ENCODE measurements at places on chromosomes 13 and 19.

DNA sequence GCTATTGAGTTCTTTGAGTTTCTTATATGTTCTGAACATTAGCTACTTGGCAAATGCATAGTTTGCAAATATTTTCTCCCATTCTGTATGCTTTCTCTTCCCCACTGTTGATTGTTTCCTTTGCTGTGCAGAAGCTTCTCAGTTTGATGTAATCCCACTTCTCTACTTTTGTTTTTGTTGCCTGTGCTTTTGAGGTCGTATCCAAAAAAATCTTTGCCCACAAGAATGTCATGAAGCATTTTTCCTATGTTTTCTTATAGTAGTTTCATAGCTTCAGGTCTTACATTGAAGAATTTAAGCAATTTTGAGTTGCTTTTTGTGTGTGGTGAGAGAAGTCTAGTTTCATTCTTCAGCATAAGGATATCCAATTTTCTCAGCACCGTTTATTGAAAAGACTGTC is 536.7 kb upstream of the ARGLU1 start:
- DNase-seq = peak; percentile 50

- DNase-seq = no peak
Measured at GRCh38 chr19:16516923-16517610, 20.9 kb downstream of the C19orf44 start.

DNA sequence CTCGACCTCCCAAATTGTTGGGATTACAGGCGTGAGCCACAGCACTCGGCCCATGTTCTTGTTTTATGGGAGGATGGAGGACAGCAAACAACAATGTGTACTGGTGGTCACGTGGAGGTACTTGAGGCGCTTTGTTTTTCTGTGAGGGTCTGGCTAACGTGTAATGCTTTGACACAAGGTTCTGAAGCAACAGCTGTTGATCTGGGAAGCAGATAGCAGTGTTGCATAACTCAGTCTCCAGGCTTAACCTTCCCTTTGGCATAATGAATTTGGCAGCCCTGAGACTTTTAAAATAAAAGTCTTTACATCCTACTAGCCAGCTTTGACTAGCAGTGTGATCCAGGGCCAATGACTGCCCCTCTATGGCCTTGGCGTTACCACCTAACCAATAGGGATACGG is 6.9 kb upstream of the ZNF580 start:
- DNase-seq = no peak

DNA sequence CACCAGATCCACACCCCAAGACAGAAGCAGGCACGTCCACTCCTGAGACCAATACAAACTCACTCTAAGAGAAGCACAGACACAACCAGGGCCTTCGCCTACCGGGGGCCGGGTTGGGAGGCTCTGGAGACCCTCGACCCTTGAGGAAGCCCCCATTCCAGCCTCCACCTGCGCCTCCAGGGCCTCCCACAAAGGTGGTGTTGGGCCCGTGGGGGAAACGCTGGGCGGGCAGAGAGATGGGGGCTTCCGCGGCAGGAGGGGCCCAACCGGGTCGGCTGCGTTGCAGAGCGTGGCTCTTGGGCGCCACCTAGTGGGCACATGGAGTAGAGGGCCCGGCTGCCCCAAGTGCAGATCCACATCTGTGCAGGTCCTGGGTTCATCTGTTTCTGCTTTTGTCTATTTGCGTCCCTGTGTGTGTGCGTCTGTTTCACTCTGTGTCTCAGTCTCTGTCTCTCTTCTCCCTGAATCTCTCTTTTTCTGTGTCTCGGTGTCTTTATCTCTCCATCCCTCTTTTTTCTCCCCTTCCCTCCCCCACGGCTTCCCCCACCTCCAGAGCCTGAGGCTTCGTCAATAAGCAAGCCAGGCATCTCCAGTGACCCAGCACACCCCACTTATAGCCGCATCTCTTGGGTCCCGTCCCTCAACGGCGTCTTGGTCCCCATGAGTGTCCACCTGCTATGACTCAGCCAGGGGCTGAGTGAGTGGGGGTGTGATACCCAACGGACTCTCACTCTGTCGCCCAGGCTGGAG is 10.5 kb upstream of the TINCR start:
- no peak for DNase-seq

DNA sequence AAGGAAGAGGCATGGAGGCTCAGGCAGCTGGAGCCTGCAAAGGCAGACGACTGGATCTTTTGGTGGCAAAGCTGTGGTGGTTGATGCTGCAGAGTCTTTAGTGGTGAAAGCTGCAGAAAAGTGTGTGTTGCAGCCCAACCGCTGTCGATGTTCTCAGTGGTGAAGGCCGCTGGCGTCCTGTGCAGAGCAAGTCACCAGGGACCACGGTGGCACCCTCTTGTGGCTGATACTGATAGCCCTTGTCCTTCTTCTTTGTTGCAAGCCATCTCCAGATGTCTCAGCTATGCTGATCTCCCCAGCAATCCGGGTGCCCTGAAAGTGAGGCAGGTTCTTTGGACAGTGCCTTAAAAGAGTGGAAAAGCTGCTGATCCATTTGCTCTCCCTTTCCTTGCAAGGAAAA is 610.9 kb upstream of the PCDH9 start:
- DNase-seq = no peak

GRCh38 chr13:52454459-52454819 is 839 bp upstream of the CKAP2 start:
- no peak for DNase-seq

DNA sequence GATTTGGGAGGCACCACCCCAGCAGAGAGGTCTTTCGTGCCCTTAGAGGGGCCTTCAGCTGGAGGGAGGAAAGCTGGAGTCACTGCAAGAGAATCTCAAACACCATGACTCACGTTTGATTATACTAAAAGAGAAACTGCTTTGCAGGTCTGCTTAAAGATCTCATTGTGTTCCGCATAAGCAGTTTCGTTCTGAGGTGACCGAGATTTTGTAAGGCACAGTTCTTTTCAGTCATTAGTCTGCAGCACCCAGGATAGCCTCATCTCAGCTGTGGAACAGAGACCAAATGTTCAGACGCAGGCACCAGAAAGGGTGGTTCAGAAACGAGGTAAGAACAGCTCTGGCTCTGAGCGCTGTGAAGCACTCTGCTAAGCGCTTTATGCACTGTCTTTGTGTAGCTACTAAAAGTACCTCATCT is 71.2 kb upstream of the GTF3A start:
- no peak for DNase-seq

GRCh38 chr13:85615031-85615430 is 184.2 kb downstream of the SLITRK6 start:
- DNase-seq = no peak

- DNase-seq = no peak
Measured at GRCh38 chr13:37791699-37792098, 77.9 kb downstream of the TRPC4 start.

GRCh38 chr13:77903435-77903834 is 15.2 kb downstream of the EDNRB start:
- DNase-seq = no peak

- no peak for DNase-seq
Measured at GRCh38 chr19:38388349-38389100, at the start of gene SPRED3. TSS of gene SPRED3 (plus strand) at chr19:38388697. CDS start at chr19:38390303, 1,606 bp downstream.

DNA sequence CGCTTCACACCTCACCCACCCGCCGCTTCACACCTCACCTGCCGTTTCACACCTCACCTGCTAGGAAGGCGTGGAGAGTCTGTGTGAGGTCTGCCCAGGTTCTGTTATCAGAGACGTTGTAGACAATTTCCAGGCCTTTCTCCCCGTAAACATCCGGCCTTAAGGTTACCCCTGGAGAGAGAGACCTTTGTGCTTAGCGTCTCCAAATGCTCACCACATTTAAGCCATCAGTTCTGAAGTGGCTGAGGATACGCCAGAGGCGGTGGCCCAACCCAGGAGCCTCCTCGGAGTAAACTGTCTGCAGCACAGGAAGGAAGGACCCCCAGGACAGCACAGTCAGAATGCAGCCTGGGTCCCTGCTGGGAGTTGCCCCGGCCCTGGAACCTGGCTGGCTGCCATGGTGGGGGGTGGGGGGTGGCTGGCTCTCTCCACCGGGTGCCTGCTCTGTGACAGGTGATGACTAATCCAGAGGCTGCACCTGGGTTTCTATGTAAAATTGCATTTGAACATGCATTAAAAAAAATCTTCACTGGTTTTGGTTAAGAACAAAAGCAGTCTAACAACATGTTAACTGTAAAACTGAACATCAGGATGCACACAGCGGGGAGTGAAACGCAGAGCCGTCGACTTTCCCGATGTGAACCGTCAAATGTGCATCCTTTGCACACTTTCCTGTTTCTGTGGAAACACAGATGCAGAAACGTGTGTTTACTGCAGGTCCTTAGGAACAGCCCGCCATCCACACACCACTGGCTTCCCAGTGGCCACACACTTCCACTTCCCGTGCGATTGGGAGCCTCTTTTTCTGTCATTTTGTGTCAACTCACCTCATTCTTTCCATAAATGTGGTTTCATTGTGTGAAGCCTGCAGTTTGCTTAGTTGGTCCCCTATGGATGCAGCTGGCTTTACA is 4.5 kb downstream of the ATP4B start:
- no peak for DNase-seq

DNA sequence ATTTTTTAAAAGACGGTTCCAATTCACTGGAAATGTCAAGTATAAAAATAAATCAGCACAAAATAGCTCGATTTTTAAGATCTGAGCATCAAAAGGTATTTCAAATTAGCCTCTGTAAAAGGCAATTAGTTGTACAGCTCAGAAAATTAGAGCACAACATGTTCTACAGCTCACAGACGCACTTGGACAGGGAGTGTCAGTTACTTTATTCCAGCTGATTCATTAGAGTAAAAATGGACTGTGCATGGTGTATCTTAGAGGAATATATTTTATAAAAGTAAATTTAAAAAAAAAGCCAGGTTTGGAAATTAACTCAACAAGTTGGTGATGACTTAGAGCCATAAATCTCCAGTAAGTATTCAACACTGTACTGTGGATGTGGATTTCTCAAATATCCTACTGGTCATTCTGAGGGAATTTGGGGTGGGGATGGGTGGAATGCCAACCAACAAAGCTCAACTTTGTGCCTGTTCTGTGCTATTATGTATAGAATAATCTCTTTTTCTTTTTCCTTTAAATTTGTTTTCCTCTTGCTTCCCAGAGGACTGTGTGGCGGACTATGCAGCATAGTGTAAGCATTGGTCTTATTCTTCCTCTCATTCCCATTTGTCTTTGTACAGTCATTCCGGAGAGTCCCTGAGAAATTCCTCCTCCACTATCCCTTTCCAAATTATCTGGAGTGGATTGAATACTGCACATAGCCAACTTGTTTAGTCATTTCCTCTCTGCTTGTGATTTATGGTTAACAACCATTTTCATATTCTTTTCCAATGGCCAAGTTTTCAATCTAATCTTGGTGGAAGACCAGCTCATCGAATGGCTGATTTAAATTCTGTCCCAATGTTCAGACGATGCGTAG is 169.3 kb downstream of the DCT start:
- peak; percentile 65 for DNase-seq

DNA sequence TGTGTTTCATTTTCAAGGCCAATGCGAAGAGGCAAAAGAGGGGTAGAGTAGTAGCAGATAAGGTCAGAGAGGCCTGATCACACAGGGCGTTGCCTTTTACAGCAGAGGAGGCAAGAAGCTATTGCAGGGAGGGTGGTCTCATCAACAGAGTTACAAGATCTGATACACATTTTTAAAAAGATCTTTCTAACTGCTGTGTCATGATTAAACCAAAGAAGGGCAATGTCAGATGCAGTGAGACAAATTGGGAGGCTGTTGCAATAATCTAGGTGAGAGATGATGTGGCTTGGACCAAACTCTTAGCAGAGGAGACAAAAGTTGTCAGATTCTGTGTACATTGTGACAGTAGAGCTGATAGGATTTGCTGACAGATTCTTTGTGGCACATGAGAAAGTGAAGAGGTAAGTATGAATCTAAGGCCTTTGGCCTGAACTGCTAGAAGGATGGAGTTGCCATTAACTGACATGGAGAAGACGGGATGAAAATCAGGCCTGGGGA is 13.0 kb upstream of the LRRC63 start:
- DNase-seq = no peak

GRCh38 chr13:73835138-73835721 is 299.0 kb downstream of the KLF12 start:
- peak; percentile 33 for DNase-seq

GRCh38 chr13:112622375-112622774 is 34.4 kb upstream of the TUBGCP3 start:
- no peak for DNase-seq

DNA sequence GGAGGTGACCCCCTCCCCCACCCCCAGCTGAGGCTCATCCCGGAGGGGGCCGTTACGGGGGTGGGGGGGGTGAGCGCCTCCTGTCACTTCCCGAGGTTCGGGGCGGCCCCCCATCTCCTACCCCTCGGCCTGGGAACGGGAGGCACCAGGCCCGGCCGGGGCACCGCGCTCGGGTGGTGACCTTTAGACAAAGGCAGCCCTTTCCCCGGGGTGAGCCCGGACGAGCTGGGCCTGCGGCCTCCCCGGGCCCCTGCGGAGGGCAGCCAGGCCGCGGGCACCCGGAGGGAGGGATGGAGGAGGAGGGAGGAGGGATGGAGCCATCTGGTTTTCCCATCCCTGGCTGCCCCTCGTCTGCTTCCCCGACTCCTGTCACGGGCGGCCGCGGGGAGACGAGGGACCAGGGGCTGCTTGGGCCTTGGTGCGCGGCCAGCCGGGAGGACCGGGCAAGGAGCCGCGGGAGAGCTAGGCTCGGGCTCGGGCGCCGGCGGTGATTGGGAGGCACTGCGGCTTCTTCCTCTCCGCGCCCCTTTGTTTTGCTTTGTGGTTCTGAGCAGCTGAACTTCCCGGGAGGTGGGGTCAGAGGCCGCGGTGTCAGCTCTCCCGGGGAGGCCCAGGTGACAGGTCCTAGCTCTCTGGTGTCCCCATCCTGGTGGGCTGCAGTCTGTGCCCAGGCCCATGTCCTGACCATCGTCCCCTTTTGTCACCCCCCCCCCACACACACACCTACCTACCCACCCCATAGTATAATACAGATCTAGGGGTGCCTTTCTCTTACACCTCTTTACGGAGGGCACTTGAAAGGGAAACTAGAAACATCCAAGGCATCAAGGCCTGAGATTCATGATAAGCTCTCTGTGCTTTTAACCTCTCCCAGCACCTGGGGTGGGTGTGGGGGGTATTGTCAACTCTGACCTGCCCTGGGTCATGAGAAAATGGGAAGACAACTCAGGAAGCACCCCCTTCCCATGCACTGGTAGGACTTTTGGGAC is 1.3 kb downstream of the BICRA start:
- no peak for DNase-seq

DNA sequence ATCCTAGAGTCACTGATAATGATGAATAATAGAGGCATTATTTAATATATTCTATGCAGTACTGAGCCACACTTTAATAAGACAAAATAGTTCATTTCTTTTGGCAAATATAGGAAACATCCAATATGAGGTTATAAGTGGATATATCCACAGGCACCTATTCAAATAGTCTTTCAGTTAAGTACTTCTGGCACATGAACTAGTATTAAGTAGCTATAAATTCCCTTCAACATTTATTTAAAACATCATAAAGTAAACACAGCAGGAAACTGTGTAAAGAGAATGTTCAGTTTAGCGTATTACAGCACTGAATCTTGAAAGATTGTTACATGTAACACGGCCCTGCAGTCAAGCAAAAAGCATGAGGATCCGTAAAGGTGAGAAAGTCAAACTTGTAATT is 463.3 kb upstream of the KLF12 start:
- no peak for DNase-seq
